ENCODE measurements at places on chromosomes 1 and 21.

GRCh38 chr1:48680411-48681035, 96.2 kb downstream of the BEND5 start:
- DNase-seq, result no peak

DNA sequence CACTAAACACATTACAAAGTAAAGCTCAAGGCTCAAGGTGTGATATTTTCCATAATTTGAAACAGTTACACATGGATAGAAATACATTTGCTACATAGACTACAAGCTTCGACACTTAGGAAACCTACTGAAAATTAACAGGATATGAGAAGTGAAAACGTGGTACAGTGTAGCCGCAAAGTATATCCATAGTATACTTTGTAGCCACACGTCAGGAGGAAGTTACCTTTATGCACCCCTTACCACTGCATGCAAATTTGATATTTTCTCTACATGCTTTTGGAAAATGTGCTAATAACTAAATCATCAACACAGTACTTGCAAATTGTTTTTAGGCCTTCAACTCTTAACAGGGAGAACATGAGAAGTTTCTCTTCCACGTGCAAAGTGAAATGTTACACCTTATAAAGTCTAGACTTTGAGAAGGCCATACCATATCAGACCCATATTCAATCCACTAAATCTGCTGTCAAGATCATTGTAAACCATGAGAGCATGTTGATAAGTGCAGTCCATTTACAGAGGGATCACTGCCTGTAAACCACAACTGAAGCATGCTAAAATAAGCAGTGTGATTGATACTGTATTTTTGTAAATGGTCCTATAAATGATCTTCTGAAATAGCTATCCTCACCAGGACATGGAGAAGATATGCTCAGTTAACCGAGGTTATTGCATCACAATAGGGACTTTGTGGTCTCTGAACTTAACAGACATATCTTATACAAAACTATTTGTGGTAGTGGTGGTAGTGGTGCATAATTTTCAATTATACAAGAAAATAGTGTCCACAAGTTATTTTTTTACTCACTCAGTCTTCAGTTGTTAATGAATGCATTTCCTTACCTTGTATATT, 64.7 kb downstream of the VAV3 start:
- no peak for DNase-seq

GRCh38 chr1:167473761-167474160, 44.6 kb downstream of the CD247 start:
- no peak for DNase-seq

DNA sequence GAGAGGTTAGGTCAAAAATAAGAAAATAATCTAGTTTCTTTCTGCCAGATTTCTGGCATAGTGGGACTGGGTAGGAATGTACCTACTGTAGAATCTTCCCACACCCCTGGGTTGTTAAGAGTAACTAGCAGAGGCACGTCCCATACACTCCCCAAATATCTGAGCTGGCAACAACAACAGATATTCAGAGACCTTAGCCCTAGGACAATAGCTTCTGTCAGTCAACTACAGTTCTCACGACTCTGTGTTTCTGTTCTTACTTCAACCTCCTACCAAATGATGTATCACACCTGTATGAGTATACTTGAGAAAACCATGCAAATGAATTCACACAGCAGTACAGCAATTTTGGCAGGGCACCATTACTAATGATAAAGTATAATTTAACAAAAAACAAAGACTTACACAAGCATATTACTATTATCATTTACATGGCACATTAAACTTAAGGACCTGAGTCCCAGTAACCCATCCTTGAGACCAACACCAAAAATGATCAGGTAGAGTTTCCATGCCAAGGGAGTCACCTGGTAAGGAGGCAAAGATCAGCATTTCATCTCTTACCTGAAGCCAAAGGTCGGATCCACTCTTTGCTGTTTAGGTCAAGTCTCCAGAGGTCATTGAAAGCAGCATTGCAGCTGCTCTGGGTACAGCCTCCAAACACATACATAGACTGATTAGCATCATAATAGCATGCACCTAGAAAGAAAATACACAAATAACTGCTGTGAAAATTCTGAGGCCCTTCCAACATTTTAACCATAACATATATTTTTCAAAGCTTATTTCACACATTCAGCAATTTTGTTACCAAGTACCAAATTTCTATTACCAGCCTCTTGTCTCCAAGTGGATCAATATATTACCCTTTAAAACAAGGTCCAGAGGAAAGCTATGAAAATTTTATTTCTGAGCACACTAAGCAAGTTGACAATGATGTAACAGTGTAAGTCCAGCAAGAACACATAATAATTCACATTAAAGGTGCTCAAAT, 57.5 kb upstream of the CPLANE2 start:
- DNase-seq, result no peak
